ENCODE measurements at places on chromosomes 7 and 10.

DNA sequence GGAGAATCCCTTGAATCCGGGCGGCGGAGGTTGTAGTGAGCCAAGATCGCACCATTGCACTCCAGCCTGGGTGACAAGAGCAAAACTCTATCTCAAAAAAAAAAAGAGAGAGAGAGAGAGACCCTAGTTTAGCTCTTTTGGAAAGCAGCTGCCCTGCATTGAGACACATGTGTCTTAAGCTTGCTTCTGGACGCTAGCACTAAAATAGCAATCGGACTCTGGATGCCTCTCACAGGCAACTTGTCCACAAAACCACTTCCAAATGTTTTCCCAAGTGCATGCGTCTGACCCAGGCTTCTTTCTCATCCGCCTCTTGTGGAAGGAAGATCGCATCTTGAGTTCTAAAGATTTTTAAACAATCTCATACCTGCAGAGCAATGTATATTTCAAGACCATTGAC, 182.7 kb downstream of the CUX1 start:
- DNase-seq = no peak

DNA sequence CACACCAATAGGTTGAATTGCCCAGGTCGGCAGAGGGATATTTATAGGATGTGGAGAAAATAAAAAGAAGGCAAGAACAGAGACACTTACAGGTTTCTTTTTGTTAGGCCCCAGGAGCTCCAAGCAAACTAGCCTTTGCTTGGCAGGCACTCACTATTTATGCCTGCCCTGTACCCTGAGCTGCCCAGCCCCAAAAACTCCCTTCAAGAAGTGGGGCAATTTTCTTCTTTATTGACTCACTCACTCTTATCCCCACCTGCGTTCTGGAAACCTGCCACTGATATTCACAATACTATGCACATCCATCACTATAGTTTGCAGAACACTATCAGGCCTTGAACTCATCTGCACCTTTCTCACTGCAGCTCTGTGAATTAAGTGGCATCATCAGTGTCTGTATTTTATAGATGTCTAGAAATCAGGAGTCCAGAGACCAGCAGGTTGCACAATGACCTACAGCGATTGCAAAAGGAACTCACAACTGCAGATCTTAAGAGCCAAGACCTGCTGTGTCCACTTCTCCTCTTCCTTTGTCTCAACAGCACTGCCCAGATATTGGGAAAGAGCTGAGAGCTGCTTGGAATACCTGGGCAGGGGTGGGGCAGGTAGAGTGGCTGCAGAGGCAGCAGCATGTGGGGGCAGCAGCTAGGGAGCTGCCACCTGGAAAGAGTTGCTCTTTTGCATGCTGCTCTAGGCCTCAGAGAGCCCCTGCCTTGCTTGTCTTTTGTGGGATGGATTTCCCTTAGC, at the start of gene SFTPD:
Gene SFTPD, minus strand, starts transcription at position 130 of the 747 bp plus-strand sequence. CDS start 2,446 bp downstream, outside the sequence.
- DNase-seq = no peak

DNA sequence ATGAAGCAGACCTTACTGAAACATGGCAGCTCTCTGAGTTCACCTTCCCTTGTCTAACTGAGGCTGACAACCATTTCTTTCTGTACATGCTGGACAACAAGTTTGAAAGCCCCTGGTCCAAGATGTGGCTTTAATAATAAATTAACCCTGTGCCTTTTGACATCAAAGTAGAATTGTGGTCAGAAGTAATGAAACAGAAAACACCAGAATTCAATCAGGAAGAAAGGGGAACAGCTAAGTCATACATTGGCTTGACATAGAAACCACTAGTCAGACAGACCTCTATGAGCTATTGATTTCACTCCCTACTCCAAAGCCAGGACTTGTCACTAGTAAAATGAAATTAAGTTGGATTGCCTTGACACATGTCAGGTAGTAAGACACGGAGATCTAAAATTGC, 175.2 kb upstream of the ASAH2 start:
- no peak for DNase-seq

DNA sequence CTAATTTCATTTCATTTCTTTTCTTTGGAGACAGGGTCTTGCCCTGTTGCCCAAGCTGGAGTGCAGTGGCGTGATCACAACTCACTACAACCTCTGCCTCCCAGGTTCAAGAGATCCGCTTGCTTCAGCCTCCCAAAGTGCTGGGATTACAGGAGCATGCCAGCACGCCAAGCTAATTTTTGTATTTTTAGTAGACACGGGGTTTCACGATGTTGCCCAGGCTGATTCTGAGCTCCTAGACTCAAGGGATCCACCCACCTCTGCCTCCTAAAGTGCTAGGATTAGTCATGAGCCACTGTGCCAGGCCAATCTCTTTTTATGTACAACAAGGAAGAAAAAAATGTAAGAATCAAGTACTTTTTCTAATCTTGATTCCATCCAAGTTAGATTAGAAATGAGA, 10.7 kb upstream of the KMT2E start:
- DNase-seq = peak; percentile 46

GRCh38 chr10:24313283-24313682, 104.3 kb downstream of the KIAA1217 start:
- DNase-seq = no peak

- DNase-seq = no peak
These were observed 108.2 kb downstream of the PTPN20 start for GRCh38 chr10:47019155-47020145.

GRCh38 chr7:124792002-124792401, 26.4 kb upstream of the GPR37 start:
- no peak for DNase-seq

- no peak for DNase-seq
These were observed 335.0 kb downstream of the EXOC4 start for GRCh38 chr7:133587903-133588302.

DNA sequence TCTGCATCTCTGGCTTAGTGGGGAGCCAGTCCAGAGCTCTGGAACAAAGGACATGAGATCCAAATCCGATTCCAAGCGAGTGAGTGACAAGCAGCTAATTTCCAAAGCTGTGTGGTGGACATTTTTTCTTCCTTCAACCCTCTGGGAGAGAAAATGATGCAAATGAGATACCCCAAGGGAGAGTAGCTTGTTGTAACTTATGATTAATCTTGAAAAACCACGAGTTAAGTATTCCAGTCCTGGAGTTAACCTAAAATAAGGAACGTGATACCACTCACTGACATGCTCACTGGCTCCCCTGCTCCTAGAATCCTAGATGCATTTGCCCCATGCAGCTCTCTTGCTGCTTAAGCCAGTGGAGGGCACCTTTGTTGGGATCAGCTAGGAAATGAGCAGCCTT, 116.0 kb upstream of the HABP2 start:
- no peak for DNase-seq

GRCh38 chr7:41711283-41712064, 8.6 kb upstream of the INHBA start:
- DNase-seq = no peak

DNA sequence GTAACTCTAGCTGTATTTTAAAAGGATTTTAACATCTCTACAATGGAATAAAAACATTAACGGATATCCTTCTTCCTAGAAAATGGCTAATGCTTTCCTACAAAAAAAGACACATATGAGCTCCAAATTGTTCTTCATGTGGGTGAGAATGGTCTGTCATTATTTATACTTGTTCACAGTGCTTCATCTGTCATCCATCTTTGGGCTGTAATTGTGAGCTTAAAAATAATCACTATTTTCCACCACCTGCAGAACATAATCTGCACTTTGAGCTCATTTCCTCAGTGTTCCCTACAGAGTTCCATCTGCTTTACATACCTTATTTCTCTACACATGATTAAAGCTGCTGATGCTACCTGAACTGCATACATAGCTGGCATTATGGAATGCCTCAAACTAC, 979.1 kb upstream of the C7orf33 start:
- DNase-seq = no peak

DNA sequence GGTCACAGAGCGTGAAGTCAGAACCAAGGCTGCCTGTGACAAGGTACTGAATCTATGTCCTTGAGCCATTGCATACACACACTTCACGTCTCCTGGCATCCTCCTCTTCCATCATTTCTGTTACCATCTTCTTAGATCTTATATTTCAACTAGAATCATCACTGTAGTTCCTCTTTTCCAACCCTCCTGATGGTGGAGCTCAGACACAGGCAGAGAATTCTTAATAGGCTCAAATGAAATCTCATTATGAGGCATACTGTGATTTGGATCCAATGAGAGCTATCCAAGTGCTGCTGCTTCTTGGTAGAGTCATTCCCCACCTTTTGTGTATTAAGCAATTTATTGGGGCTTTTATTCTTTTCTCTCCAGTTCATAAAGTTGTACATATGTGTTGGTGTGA, 113.2 kb downstream of the CALCR start:
- no peak for DNase-seq

DNA sequence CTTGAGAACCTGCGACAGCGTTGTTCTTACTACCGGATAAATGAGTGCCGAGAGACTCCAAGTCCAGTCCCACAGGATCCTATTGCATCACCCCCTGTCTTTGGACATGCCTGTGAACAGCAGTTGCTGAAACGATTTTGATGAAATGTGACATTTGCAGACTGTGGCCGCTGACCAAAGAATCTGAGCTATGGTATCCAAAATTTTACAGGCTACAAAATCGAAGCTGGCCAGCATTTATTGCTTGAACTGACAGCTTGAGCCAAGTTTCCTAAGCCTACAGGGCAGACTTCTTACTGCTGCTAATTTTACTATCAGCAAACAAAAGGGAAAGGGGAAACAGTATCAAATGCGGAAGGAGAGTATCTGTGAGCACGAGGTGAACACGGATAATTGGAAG, 12.1 kb upstream of the NPVF start:
- no peak for DNase-seq

All from stimulated activated CD4-positive, alpha-beta T cell treated with anti-CD3 and anti-CD28 coated beads, Interleukin-2, amount 100 ng/mL, for 4 hours (primary cell).